ENCODE measurements at places on chromosomes 3 and 15. TPM values are rescaled to one million over a fixed set of nuclear protein-coding genes. Genes with fewer than 3 reads are reported as not detected.

ZNF860 gene
- 0.81 TPM for total RNA-seq

WDR76 gene
- 3.8 TPM for total RNA-seq

AP3B2 gene
- 0.92 TPM for total RNA-seq

AADAC gene
- not detected for total RNA-seq

AADACL2 gene
- total RNA-seq, result not detected

CSTA gene
- total RNA-seq, result not detected

NTRK3 gene
- 84.9 TPM for total RNA-seq

DOCK3 gene
- total RNA-seq, result 0.71 TPM

PARP14 gene
- 74.1 TPM for total RNA-seq

CD200R1 gene
- total RNA-seq, result 3.2 TPM

RASGRF1 gene
- total RNA-seq, result not detected

EPB42 gene
- total RNA-seq, result not detected

TFDP2 gene
- total RNA-seq, result 210 TPM

- no peak for DNase-seq
Observed at GRCh38 chr3:151789853-151790463, 24.0 kb upstream of the AADAC start.

GRCh38 chr3:189276444-189277219, 104.9 kb downstream of the TPRG1 start:
- no peak for DNase-seq

GRCh38 chr3:32948625-32949445, 2.6 kb upstream of the CCR4 start:
- no peak for DNase-seq

- no peak for DNase-seq
Observed at GRCh38 chr3:14000556-14000955, 120.7 kb upstream of the WNT7A start.

DNA sequence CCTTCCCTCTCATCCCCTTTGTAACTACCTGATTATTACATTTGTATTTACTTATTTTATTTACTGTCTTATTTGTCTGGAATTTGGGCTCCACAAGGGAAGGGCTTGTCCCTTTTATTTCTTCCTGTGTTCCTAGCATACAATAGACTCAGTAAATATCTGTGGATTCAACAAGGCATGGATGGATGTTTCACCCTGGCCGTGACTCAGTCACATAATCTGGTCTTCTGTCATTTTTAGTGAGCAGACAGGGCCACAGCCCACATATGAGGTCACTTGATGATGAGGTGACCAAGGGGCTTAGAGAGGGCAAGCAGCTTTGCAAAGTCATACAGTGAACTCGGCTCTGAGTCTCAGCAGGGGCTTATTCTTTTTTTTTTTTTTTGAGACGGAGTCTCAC, 7.8 kb upstream of the DAG1 start:
- no peak for DNase-seq

- DNase-seq, result no peak
Observed at GRCh38 chr3:105362021-105362665, 4.6 kb upstream of the ALCAM start.

DNA sequence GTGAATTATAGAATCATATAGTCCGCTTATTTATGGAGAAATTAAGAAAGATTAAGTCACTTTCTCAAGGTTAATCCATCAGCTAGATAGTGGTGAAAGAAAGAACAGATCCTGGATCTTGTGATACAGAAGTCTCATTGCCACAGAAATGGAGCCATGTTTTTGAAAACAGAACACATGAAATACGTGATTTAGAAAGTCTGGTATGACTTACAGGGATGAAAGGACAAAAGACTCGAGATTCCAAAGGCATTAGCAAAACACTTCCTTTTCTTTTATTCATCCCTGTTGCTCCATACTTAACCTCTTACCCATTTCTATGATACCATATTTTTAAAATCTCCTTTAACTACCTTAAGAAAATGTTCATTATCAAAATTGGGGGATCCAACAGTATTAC, 40.0 kb upstream of the TEX9 start:
- DNase-seq, result no peak

DNA sequence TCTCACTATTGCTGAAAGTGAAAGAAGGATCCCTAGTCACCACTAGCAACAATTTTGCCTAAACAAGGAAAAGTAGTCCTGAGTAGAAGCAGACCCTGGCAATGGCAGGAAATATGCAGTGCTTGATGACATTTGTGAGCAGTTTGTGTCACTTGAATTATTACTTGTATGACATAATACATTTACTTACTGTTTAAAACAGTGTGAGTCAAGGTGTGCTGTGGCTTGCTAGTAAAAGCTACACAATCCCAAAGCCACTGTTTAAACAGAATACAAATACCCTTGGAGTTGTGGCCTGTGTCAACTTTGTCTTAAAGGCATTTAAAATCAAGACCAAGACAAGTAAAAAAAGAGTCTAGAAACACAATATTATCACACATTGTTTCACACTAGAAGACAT, 775.4 kb downstream of the ROBO1 start:
- no peak for DNase-seq

GRCh38 chr3:45330510-45331295, 57.7 kb upstream of the LARS2 start:
- DNase-seq, result no peak

DNA sequence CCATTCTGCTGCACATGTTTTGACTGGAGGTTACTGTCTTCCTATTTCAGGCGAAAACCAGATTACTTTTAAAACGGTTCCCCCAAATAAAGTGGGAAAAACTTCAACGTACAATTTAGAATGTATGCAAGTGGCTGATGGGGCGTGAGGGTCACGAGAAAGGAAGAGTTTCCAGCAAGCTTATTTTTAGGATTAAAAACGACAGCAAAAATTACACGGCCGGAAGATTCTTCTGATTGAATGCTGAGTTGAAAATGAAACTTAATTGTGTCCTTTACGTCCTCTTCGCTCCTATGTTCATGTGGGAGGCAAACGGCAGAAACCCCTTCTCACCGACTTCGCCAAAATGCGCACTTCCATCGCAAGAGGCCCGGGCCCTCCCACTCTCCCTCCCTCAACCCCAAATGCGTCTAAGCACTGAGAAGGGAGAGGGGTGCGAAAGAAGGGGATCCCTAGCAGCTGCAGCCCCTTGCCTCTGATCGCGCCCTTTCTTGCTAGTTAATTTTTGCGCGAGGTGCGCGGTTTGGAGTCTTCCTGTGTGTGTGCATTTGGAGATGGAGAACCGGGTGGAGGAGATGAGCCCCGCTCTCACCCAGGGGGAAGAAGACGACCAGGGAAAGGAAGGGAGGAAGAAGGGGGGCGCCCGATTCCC, 656 bp downstream of the CD47 start:
- no peak for DNase-seq

DNA sequence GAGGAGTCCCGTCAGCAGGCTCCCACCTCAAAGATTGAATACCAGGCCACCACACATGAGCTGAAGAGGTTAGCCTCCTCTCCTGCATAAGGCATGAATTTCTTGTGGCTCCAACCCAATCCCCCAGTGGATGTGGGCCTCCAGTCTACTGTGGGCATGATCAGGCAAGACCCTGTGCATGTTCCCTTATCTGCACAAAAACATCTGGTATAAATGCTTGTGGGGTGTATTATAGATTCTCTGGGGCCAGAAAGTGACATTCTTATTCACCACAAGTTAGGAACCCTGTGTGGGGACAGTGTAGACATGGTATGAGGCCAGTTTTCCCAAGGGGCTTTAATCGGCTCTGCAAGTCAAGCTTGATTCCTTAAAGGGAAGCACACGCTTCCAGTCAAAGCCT, 18.2 kb upstream of the UBP1 start:
- DNase-seq, result no peak

- DNase-seq, result no peak
Observed at GRCh38 chr3:73571238-73571794, 53.4 kb downstream of the PDZRN3 start.

DNA sequence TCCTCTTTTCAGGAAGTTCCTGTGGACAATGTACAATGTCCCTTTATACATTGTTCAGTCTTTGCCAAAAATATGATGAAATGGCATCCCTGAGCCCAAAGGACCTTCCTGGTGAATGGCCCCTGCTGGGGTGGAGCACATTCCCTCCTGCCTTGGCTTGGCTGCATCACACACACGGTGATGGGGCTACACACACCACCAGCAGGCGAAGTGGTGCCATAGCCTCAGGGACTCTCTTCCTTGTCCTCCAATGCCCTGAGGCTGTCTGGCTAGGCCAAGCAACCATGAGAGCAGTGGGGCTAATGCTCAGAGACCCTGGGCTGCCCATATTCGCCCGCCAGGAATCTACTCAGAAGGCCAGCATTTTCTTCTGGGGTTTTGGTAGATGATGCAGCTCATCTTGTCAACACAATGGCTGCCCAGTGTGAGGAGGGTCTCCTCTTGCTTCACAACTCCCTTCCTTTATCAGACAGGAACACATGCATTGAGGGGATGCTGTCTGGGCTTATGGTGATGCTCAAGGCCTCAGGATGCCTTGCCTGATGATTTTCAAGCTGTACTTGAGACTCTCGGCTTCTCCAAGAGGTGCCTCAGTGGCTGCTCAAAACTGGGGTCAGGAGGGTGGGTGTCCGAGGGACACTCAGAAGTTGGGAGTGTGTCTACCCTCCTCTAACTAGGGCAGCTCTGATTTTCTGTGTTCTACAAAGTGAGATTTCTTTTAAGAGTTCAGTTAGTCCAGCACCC, 40.9 kb upstream of the EPHB1 start:
- DNase-seq, result no peak

- no peak for DNase-seq
Observed at GRCh38 chr15:40372981-40373380, 9.5 kb upstream of the KNSTRN start.

DNA sequence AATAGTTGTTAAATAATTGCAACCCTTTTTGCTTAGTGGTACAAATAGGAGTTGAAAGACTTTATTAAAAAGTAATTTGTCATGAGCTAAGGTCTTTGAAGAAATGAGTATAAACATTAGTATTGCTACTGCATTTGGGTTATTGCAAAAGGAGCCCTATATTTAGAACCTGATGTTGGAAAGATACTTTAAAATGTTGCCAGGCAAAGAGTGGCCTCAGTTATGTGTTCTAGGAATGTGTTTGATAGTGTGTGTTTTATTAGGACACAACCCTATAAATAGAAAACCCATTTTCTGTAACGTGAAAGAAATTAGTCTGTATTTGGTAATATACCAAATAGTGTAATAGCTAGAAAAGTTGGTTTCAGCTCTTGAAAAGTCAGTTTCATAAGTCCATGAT, 10.7 kb downstream of the VPS8 start:
- DNase-seq, result no peak

DNA sequence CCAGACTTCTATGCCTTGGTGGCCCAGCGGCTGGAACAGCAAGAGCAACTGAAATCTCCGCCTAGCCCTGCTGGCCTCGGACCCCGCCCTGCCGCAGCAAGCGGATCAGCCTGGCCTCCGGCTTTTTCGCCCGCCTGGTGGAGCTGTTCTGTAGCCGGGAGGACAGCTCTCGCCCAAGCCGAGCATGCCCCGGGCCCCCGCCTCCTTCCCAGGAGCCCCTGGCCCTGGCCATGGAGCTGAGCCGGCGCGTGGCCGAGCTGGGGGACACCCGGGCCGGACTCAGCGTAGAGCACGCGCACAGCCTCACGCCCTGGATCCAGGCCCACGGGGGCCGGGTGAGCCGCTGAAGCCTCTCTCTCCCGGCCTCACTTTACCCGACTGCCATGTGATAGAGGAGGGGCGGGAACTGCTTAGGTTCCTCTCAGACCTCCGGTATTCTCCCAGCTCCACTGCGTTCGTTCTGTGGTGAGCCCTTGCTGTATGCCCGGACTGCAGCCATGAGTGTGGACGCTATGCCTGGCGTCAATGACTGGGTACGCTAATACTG, 24.1 kb upstream of the MRPL3 start:
- no peak for DNase-seq

GRCh38 chr15:77781946-77782240, 149.2 kb upstream of the LINGO1 start:
- no peak for DNase-seq

DNA sequence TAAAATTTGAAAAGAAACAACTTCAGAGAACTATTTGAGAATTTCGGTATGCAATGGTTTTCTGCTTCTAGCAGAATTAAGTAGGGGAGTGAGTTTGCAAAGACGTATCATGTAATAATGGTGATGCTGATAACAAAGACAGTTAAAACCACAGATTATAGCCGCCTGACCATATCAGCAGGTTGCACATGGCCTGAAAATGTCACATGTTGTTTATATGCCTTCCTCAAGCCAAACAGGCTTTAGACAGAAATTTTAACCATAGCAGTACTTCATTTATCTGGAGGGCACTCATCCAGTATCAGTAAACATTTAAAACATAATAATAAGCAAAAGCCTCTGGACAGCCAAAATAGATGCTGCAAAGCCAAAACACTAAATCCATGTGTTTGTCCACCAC, 131.7 kb downstream of the RYR3 start:
- DNase-seq, result no peak

DNA sequence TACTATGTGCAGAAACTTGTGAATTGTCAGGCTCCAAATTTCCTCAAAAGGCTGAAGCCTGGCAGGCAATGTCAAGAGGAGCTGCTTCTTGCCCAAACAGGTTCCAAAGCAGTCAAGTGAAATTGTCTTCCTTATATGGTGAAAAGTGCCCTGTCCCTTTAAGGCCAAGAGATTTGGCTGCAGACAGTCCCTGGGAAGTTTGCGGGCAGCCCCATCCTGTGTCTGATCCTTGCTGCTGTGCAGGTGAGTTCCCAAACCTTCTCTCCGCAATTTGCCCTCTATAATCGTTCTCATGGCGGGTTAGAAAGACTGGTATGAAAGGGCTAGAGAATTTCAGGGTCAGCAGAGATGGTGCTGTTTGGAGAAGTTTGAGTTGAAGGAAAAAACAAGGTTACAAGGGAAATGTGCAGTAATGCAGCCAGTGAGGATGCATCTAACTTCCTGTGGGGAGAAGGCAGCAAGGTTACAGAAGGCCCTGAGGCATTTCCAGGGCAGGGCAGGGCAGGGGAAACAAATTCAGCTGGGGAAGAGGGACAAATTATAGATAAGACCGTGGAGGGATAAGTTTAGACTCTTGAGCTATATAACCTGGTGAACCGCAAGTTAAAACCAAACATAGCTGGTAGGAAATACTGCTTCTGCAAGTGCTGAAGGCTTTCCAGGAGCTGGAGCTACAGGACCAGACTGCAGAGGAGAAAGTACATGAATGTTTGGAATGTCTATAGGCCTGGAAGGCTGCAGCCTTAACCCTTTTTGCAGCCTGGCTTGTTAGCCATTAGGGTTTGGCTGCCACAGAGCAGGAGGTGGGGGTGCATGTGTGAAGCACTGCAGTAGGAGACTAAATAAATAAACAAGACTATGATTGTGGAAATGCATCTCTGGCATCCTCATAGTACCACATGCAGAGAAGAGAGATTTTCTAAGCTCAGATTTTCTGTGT, 256.2 kb upstream of the IL12A start:
- DNase-seq, result no peak

DNA sequence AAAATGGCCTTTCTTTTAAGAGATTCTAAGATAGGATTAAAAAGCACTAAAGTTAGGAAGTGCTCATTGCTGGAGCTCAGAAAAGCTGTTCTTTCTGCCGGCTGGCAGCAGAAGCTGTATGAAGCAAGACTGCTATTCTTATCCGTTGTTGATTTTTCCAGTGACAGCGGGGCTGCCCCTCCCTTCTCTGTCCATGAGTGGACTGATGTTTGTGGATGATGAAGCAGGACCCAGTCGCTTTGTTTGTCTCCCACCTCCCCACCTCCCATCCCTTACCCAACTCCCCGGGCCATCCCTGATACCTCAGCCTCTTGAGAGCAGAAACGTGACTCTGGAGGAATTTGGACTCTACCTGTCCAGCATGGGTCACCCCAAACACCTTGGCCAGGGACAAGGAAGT, 10.3 kb upstream of the MUSTN1 start:
- DNase-seq, result peak; percentile 36

- no peak for DNase-seq
Observed at GRCh38 chr3:59115364-59116232, 65.8 kb upstream of the CFAP20DC start.

- no peak for DNase-seq
Observed at GRCh38 chr15:60591496-60592370, 112.8 kb upstream of the ICE2 start.

- DNase-seq, result no peak
Observed at GRCh38 chr3:138186221-138186620, 880 bp upstream of the ARMC8 start.

Data from thoracic aorta (tissue), 2 donors.